ENCODE measurements at places on chromosomes 11 and 22.

- DNase-seq: no peak
Measured at GRCh38 chr22:50507421-50507990, at the start of gene LMF2. LMF2 (minus strand) TSS chr22:50507702; CDS start chr22:50507675, 27 bp downstream.

DNA sequence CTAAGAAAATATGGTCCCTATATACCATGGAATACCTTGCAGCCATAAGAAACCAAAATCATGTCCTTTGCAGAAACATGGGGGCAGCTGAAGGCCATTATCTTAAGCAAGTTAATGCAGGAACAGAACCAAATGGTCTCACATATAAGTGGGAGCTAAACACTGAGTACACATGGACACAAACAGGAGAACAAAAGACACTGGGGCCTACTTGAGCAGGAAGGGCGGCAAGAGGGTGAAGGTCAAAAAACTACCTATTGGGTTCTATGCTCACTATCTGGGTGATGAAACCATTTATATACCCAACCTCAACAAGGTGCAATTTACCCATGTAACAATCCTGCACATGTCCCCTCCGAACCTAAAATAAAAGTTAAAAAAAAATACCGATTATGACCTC, 22.5 kb downstream of the GAS2 start:
- DNase-seq: no peak

- DNase-seq: no peak
Measured at GRCh38 chr22:31122196-31122531, 602 bp upstream of the INPP5J start.

- no peak for DNase-seq
Measured at GRCh38 chr11:32511926-32512325, 71.7 kb upstream of the EIF3M start.

DNA sequence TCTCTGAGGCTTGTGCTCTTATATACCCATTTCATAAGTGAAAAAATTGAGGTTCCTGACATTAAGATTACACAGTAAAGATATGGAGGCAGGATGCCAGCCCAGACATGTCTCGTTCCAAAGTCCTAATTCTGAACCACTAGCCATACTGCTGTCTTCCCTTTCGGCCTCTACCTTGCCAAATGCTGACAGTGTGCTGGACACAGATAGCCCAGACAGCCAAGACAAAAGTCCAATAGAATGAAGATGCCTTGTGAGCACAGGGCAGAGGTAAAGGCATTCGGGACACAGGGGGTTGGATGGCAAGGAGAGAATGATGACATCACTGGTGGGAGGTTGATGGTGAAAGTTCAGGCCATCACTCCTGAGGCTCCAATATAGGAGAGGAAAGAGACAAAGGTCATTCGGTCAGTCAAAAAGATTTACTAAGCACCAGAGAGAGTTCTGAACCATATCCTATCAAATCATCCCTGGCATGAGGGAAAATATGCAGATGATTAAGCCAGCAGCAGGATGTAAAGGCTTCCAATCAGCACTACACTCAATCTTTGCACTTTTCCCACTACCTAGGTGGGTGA, 174.0 kb upstream of the MTMR2 start:
- DNase-seq: no peak

GRCh38 chr22:47564158-47564450, 801.7 kb downstream of the TBC1D22A start:
- DNase-seq: no peak

Measured in AG04450 (cell line).